Type B pancreatic cell (in vitro differentiated cells): ENCODE measurements at places on chromosomes 12 and 14.

GRCh38 chr14:101761881-101762529 lies 496 bp downstream of the PPP2R5C start:
- H3K4me1 ChIP-seq = no peaks in the 10 kb centered on the region
- H3K4me3 ChIP-seq = peak overlapping the region; percentile 93

DNA sequence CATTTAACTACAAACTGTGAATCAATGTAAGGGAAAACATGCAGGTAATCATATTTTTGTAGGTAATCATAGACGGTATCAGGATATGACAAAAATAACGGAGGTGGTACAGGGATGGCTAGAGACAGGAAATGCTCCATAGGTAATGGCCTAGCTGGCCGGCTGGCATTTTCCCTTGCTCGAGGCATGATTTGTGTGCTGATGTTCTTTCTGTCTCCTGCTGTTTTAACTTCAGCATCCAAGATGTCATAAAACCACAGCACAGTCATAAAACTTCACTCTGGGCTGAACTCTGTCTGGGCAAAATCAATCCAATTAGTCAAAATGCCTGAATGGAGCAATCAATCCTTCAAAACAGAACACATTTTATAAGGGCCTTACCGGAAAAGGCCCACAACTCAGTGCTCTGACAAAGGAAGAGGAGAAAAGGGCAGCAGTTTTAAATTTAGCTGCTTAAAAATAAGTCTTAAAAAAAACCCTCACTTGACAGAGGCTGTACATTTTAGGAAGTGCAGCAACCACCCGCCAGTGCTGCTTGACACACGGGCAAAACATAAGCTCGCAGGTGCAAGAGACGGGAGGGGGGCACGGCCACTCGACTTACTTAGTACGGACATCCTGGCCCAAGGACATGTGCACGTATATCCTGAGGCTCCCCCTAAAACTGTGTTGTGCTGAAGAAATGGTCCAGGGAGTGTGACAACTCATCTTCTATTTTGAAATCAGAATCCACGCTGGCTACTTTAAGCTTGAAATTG lies 40.5 kb upstream of the GPR68 start:
- peaks cover 7% of the 10 kb centered on the region for H3K36me3 ChIP-seq
- no peaks in the 10 kb centered on the region for H3K27me3 ChIP-seq
- no peak for DNase-seq
- H3K4me3 ChIP-seq = no peak overlapping the region

DNA sequence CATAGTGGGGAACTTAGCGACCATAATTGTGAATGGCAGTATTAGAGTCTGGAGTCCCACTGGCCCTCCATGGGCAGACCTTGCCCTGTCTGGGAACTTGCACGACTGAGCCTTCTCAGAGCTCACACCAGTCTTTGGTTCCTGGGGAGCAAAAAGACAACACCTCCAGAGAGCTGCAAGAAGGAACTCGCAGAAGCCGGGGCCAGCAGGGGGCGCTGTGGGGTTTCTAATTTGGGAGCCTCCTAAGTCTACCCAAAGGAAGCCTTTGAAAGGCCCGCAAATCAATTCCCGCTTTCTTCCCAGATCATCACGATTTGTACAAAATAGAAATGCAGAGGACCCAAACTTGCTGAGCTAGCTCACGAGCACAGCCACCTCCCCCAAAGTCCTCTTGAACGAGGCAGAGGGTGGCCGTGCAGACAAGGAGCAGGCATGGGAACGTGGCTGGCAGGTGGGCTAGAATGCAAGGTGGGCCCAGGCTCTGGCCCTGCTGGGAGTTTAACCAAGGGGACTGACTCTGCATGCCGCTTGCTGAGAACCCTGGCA lies 46.3 kb upstream of the FBXO21 start:
- no peak overlapping the region for H3K27ac ChIP-seq
- H3K36me3 ChIP-seq = no peaks in the 10 kb centered on the region
- no peak overlapping the region for H3K4me3 ChIP-seq
- peaks cover 22% of the 10 kb centered on the region for H3K27me3 ChIP-seq
- peak; percentile 86 for DNase-seq

- H3K36me3 ChIP-seq = no peaks in the 10 kb centered on the region
- H3K27me3 ChIP-seq = peaks cover 4% of the 10 kb centered on the region
- no peaks in the 10 kb centered on the region for H3K4me1 ChIP-seq
- no peak overlapping the region for H3K27ac ChIP-seq
- no peak for DNase-seq
These were observed 97.3 kb upstream of the ST8SIA1 start for GRCh38 chr12:22431693-22432251.

DNA sequence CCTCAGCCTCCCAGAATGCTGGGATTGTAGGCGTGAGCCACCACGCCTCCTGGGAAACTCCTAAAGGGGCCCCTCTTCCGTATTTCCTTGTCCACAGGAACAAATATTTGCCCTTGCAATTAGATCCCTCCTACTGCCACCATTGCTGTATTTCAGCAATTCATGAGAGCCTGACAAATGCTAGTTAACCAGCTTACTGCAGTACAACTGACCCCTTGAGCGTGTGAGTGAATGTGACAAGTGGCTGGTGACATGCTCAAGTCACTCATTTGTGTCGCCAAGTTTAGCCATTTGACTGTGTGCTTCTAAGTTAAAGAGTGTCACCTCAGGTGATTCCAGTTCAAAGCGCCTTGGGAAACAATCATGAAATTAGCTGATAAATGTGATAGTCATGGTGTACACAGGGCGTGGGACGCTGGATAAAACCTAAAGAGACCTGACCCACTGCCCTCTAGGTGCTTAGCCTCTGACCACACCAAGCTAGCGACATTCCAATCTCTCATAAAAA lies 56.1 kb upstream of the MAP1LC3B2 start:
- peaks cover 11% of the 10 kb centered on the region for H3K27me3 ChIP-seq
- DNase-seq = no peak
- peaks cover 36% of the 10 kb centered on the region for H3K4me1 ChIP-seq
- H3K27ac ChIP-seq = peak overlapping the region; percentile 82
- H3K36me3 ChIP-seq = no peaks in the 10 kb centered on the region
- peak overlapping the region; percentile 49 for H3K4me3 ChIP-seq
